Anterior cingulate cortex (tissue), 58 donors: ENCODE measurements at places on chromosomes 7 and 10.

DNA sequence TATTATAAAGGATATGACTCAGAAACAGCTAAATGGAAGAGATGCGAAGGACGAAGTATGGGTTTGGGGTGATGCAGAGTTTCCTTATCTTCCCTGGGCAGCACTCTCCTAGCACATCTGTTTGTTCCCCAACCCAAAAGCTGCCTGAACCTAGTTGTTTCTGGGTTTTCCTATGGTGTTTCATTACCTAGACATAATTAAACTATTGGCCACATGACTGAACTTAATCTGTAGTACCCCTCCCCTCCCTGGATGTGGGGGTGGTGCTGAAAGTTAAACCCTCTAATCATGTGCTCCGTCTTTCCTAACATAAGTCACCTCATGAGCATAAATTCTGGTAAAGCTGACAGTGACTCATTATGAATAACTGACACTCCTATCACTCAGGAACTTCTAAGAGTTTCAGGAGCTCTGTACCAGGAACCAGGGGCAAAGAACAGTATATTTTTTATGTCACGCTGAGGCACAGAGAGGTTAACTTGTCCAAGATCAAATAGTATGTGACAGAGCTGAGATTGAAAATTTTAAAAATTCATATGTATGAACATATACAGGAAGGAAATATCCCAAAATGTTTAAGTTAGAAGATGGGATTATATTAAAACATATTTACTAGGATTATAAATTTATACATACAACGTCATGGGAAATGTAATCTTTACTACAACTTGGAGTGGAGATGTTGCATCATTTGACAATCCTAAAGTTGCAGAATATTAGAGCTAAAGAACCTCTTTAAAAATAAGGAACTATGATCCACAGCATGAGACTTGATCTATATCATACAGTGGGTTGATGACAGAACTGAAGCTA lies 4.8 kb downstream of the STRIP2 start:
- no peak for DNase-seq

DNA sequence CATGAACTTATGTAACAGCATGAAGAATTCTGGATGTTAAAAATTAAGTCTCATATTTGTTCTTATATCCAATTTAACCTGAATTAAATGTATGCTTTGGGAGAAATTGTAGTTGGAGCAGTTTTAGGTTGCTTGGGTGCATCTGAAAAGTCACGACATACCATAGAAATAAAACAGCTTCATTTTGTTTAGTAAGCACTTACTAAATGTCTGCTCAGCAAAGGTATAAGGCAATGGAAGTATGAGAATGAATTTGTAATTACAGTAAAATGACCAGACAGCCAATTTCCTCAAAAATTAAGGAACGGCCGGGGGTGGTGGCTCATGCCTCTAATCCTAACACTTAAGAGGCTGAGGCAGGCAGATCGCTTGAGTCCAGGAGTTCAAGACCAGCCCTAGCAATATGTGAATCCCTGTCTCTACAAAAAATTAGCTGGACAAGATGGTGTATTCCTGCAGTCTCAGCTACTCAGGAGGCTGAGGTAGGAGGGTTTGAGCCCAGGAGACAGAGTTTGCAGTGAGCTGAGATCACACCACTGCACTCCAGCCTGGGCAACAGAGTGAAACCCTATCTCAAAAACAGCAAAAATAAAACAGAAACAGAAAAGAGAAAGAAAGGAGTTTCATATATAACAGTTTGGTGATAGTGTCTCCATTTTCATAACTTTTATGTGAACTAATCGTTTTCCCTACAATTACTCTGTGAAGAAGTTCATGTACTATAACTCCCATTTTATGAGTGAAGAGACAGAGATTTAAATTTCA lies 47.2 kb upstream of the KLF6 start:
- DNase-seq = no peak

DNA sequence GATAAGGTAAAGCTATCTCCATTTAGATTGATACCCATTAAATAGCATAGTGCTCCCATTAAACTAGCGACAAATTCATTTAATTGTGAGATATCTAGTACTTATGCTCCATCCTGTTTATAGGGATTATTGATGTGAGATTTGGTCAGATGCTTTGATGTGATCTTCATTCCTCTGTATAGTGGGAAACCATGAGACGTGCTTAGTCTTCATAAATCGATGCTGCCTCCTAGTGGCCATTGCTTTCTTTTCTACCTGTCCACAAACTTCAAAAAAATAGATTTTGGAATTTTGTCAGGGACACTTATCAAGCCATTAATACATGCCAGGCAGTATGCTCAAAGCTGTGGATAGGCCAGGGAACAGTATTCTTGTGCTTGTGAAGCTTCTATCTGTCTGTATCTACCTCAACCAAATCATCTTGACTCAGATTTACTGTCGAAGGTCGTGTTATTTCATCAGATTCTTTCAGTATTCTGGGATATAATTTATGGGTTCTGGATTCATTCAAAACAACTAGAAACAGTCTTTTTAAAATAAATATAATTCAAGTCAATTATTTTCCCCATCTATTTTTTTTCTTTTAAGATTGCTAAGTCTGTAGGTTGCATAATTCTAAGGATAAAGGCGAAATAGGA lies 12.0 kb downstream of the LSM8 start:
- DNase-seq = no peak

GRCh38 chr10:75401569-75402485 lies at the start of gene ZNF503:
ZNF503 (minus strand) TSS chr10:75401764; CDS start chr10:75401419, 345 bp downstream.
- DNase-seq = peak; percentile 90

DNA sequence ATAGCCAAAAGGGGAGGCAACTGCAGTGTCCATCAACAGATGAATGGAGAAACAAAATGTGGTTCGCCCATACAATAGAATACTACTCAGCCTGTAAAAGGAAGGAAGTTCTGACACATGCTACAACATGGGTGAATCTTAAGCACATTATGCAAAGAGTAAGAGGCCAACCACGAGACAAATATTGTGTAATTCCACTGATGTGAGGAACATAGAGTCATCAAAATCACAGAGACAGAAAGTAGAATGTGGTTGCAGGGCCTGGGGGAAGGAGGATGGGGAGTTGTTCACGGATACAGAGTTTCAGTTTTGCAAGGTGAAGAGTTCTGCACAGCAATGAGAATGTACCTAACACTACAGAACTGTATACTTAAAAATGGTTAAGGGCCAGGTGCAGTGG lies 13.7 kb upstream of the C10orf71 start:
- no peak for DNase-seq

DNA sequence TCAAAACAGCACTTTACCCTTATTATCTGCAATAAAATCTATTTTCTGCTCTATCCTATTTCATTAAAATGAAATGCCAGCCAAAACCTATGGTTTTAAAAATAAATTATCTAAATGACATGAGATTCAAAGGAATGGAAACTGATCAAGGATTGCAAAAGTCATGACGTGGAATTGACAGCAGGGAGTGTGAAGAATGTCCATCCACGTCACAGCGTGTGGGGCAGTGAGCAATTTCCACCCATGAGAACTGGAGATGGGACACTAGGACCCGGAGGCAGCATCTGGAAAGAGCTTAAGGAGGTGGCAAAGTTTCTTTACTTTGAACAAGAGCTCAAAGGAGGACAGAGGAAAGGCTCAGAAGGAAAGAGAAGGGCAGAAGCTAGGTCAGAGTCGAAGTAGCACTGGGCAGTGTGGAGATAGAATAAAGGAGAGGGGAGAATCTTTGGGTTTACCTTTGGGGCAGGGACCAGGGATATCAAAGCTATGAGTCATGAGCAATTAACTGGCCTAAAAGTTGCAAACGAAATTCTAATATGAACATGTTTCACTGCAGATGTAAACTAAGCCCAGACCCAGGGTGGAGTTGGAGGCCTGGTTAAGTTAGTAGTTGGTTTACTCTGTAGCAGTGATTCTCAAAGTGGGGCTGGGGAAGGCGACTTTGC lies 24.9 kb upstream of the STK17A start:
- DNase-seq = no peak

GRCh38 chr10:86700851-86701617 lies 32.7 kb downstream of the LDB3 start:
- no peak for DNase-seq

DNA sequence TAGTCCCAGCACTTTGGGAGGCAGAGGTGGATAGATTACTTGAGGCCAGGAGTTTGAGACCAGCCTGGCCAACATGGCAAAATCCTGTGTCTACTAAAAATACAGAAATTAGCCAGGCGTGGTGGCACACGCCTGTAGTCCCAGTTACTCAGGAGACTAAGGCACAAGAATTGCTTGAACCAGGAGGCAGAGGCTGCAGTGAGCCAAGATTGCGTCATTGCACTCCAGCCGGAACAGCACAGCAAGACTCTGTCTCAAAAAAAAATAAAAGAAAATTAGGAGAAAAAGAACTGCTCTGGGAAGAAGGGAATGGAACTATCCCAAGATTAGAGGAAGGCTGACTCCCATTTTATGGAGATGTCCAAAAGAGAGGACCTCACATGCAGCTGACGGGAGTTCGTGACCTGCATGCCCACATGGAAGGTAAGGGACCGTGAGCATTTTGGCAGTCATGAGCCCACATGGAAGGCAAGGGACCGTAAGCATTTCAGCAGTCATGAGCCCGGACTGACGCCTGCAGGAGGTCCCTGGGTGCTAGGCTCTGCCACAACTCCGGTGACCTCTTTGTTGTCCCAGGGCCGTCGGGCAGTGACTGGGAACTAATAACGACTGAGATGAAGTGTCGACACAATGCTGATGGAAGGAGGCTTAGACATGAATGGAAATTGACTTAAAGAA lies 18.6 kb upstream of the GTPBP4 start:
- no peak for DNase-seq

DNA sequence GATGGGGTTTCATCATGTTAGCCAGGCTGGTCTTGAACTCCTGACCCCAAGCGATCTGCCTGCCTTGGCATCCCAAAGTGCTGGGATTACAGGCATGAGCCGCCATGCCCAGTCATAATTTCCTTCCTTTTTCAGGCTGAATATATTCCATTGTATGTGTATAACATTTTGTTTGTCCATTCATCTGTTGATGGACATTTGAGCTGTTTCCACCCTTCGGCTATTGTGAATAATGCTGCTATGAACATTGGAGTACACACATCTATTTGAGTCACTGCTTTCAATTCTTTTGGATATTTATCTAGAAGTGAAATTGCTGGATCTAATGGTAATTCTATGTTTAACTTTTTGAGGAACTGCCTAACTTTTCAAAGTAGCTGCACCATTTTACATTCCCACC lies 34.6 kb downstream of the TLX1 start:
- DNase-seq = no peak

GRCh38 chr7:39083781-39084180 lies 106.1 kb downstream of the POU6F2 start:
- DNase-seq = no peak

DNA sequence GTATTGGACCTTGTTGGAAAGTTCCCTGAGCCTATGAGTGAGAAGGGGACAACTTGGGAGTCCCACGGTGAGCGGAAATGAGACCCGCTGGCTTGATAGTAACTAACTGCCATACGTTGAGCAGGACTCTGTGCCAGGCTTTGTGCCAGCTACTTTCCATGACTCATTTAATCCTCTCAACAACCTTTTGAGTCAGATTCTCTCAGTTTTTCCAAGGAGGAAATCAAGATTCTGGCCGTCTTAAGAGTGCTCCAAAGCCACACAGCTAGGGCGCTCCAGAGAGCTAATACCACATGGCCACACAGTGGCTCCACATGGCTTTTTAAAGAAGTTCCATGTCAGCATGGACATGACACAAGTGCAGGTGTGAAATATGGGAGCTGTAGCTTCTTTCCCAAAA lies 55.7 kb downstream of the NOD1 start:
- DNase-seq = no peak

- DNase-seq = no peak
Measured at GRCh38 chr7:76011442-76011861, 17.1 kb upstream of the TMEM120A start.

DNA sequence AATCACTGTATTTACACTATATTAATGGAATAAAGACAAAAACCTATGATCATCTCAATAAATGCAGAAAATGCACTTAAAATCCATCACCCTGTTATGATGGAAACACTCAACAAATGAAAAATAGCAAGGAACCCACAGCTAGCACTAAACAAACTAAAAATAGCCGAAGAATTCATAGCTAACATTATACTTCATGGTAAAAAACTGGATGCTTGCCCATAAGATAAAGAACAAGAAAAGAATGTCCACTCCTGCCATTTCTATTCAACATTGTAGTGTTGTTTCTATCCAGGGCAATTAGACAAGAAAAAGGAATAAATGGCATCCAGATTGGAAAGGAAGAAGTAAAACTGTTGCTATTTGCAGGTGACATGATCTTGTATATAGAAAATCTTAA lies 142.1 kb downstream of the STK31 start:
- no peak for DNase-seq

GRCh38 chr7:37187179-37187578 lies 261.5 kb downstream of the ELMO1 start:
- no peak for DNase-seq

DNA sequence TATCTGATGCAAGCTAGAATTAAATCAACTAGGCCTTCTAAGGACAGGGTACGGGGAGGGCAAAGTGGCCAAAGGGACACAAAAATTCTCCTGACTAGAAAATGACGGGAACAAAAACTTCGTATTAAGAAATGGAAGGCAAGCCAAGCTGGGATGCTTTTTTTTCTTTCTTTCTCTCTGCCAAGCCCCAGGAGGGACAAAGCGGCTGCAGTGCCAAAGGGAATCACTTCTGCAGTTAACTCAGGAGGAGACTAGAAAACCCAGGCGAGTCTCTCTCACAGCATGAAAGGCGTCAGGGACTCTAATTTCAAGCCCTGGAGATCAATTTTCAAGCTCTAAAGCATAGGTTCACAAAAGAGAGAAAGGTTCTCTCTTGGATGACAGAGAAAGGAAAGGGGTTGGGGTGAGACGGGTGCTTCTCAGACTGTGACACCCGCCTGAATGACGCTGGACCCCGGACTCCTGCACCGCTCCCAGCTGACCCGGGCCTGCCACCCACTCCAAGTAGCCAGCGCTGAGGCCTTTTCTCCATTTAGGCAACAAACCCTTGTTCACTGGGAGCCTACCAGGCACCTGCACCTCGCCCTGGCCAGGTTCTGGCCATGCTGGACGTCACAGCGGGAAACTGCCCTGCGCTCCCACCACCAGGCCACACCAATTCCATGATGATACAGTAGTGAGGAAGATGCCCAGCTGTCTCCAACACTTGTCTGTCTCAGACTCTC lies 56.5 kb downstream of the KIAA1549 start:
- DNase-seq = no peak

DNA sequence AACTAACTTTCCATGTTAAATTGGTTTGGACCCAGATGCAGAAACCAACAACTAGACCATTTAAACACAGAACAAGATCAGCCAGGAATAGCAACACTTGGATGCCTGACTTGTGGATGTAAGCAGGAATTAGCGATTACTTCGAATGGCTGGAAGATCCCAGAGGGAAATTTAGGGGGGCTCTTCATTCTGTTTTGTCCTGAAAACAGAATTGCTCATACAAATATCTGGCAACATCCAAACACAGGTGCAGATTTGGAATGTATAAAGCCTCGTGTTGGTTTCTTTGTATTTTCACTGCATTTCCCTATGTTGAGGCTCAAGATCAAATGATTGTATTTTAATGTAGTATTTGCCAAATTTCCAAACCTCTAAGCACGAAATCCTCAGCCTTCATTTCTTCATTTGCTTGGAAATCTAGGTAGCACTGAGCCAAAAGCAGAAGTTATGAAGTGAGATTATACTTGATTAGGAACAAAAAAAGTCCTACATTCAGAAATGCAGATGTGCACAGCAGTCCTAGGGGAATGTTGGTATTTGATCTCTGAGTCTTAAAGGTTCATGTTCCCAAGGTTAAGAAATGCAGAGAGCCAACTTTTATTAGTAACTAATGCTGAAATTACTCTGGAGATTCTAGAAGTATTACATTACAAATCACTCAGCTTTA lies 248.7 kb upstream of the TCF7L2 start:
- DNase-seq = no peak

- DNase-seq = no peak
Measured at GRCh38 chr7:83613232-83613631, 35.7 kb downstream of the SEMA3E start.
